CD8-positive, alpha-beta T cell (primary cell): ENCODE measurements at places on chromosomes 1 and 21.

DNA sequence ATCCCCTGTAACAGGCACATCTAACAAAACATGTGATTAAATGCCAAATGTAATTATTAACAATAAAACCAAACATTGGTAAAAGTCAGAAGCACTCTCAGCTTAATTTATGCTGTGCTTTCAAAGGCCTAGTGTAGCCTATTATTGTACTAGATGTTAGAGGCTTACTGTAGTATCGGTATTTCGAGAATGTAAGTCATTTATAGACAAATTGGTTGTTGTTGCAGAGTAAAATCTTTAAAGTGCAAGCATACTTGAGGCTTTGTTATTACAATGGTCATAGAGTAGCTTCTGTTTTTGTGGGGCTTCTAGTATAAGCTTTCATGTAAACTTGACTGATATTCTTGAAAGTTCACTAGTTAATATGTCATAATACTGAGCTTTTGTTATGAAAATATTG is 965.8 kb downstream of the PLA2G4A start:
- no peak for DNase-seq

DNA sequence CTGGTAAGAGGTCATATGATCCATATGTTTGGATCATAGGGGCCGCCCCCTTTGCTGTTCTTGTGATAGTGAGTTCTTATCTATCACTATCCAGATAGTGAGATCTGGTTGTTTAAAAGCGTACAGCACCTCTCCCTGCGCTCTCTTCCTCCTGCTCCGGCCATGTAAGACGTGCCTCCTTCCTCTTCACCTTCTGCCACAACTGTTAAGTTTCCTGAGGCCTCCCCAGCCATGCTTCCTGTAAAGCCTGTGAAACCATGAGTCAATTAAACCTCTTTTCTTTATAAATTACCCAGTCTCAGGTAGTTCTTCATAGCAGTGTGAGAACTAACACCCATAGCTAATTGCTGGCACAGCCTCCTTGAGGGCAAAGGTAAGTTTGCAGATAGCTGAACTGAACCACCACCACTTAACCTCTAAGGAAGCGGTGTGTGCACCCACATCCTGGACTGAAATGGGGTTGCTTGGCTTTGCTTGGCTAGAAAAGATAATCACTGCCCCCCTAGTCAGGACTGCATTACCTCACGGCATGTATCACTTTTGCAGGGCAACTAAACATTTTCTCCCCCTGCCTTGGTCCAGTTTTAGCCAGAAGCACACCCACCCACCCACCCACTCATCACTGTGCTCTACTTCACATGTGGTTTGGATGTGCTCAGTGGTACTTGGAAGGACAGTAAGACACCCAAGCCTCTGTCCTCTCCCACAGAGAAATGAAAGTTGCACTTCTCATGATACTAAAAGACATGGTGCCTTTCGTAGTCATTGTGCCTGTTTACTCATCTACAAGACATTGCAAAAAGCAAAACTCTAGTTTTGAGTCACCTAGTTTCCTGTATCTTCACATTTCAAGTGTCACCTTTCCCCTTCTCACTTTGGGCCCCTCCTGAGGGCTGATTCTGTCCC is 23.1 kb upstream of the PTAFR start:
- peak; percentile 90 for DNase-seq

GRCh38 chr21:39094087-39094780 is 89.0 kb downstream of the PSMG1 start:
- no peak for DNase-seq

GRCh38 chr21:31348188-31348587 is 4.1 kb upstream of the TIAM1 start:
- DNase-seq = no peak

DNA sequence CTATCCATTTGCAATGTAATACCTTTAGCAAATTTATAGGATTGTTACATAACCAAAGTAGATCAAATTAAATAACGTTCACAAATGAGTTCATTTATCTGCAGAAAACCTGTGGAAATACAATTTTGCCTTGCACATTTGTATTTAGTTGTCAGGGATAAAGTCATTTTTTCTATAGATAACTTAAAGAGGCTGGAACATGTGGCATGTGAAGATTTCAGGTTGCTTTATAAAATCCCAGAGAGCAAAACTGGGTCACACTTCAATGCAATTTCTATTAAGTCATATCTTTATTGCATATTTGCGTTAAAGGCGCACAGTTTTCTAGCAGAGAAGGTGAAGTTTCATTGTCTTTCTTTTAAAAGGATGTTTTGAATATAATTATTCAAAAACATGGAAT is 342.4 kb downstream of the USP25 start:
- DNase-seq = no peak

DNA sequence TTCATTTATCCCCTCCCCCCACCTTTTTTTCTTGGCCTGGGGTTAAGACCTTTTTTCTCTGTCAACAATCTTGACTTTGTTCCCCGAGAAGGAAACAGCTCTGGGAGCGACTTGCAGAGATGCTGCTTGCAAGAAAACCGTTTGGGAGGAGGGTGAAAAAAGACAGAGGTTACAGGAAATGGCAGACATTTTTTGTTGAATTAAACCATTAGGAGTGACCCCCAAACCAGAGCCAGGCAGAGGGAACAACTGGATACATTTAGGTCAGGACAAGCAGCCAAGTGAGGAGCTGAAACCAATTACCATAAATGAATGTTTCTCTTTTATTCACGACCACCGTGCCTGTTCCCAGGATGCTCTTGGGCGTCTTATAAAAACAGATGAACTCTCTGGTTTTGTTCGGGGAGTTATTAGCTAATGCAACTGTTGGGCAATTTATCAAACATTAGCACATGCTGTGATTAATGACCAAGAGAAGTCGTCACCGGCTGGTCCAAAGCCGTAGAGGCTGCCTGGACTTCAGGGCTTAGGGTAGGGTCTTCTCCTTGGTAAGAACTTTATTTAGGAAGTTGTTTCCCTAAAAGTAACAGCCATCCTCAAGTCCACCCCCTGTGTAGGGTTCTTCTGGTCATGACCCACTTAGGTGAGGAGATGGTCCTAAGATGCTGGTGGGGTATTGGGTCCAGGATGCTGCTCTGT is 141.0 kb downstream of the FOXD2 start:
- DNase-seq = no peak

- DNase-seq = no peak
Measured at GRCh38 chr1:238089615-238090014, 198.9 kb upstream of the ZP4 start.

- DNase-seq = no peak
Measured at GRCh38 chr1:150621497-150622302, 7.7 kb downstream of the ENSA start.

GRCh38 chr1:187696073-187696472 is 867.3 kb downstream of the PLA2G4A start:
- no peak for DNase-seq

DNA sequence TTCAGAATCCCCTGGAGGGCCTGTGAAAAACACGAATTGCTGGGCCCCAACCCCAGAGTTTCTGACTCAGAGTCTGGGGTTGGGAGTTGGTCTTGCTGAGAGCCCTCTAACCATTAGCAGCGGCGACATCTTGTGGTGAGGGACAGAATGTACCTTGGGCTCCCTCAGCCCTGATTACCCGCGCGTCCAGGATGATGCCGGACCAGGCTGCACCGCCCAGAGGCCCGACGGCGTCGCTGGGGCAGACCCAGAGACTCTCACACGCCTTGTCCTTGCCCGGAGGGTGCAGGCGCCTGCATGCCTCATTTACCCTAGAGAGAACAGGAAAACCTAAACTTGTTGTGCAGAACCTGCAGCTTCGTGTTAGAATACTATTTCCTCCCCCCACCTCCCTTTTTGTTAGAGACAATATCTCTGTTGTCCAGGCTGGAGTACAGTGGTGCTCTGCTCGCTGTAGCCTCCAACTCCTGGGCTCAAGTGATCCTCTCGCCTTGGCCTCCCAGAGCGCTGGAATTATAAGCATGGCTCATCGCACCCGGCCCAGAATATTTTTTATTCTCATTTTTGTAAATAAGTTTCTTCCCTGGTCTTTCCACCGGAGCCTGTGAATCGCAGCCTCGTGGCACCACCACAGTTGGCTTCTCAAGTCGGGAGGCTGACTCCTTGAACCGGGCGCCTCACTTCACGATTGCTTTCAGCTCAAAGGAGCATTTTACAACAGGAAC is 22.2 kb upstream of the RD3 start:
- DNase-seq = peak; percentile 44

- DNase-seq = peak; percentile 53
Measured at GRCh38 chr1:156165083-156165482, 11.7 kb downstream of the SEMA4A start.

GRCh38 chr1:240020871-240021270 is 70.8 kb upstream of the FMN2 start:
- DNase-seq = no peak

- DNase-seq = no peak
Measured at GRCh38 chr1:179295164-179295755, 1.7 kb downstream of the SOAT1 start.

GRCh38 chr1:63501256-63501655 is 21.8 kb downstream of the ITGB3BP start:
- no peak for DNase-seq

GRCh38 chr1:225846331-225847310 is 35.6 kb downstream of the TMEM63A start:
- DNase-seq = no peak

- no peak for DNase-seq
Measured at GRCh38 chr1:216224233-216224632, 199.0 kb downstream of the USH2A start.

DNA sequence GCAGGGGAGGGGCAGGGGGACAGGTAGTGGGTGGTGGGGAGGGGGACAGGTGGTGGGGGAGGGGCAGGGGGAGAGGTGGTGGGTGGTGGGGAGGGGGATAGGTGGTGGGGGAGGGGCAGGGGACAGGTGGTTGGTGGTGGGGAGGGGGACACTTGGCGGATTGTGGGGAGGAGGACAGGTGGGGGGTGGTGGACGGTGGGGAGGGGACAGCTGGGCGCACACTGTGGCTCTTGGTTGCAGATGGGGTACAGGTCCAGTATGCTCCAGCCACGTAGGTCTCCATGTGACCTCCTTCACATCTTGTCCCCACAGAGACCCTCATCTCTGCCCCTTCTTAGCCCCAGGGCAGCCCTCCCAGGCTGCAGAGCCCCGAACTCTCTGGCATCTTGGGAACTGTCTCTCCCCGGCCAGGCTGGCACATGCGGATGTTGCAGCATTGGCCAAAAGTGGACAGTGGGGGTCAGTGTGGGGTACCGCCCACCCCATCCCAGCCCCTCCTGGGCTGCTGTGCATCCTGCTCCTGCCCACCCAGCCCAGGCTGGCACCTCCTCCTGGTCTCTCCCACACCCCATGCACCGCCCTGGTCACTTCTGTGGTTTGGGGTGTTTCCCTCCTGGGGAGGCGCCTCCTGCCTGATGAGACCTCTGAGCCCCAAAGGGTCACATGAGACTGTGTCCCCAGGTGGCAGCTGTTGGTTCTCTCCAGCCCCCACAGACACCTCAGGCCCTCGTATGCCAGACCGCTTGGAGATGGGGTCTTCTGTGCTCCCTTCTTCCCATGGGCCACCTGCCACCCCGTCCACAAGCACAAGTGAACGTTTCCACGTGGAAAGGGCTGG is 7.6 kb upstream of the SLC19A1 start:
- no peak for DNase-seq
